CD4-positive, CD25-positive, alpha-beta regulatory T cell (primary cell): ENCODE measurements at places on chromosomes 1 and 21. TPM values are rescaled to one million over a fixed set of nuclear protein-coding genes. Genes with fewer than 3 reads are reported as not detected.
A peak's percentile ranks its signal among the peaks of the same experiment; 100 is the strongest.

DNA sequence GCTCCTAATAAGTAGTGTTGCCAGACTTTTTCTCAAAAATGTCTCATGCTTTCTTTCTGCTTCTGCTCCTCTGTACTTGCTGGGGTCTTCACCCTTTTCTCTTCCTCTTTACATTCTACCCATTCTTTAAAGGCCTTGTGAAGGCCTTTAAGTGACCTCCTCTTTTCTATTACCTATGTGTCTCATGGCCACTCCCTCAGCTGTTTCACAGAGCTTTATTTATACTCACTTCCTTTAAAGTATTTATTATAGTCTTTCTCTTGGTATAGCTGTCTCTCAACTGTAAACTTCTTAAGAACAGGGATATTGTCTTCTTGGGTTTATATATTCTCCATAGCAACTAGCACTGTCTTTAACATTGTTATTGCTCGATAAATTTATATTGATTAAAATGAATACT lies 792 bp downstream of the GOLPH3L start:
- peak; percentile 20 for DNase-seq

DNA sequence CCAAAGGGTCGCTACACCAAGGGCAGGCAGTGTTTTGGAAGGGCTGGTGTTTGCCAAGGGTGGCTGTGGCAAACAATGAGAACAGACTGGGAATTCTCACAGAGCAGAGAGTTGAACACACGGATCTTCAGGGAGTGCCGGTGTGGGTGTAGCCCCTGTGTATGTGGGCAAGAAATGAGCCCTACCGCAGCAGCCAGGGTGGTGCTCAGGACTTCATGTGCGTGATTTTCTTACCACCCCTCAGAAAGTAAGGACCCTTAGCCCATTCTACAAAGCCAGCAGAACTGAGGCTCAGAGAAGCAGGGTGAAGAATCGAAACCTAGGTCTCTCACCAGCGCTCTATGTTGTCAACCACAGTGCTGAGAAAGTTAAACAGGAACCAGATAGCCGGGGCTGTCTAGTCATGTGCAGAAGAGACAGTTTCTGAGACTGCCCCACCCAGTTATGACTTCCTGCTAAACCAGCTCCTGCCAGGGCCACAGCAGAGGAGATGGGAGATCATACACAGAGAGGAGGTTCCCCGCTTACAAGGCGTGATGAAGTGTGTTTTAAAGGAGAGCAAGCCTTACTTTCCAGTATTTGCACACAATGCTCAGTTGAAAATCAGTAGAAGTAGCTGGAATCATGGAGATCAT lies 21.9 kb upstream of the MORC3 start:
- DNase-seq, result peak; percentile 59

GRCh38 chr1:30902593-30903290 lies 5.8 kb downstream of the SDC3 start:
- DNase-seq, result no peak

- no peak for DNase-seq
These were observed 322.3 kb downstream of the DUSP10 start for GRCh38 chr1:221419513-221420095.

ERICH3 gene
- total RNA-seq, result not detected
